T-helper 9 cell (primary cell): ENCODE measurements at places on chromosomes 5 and 9.

DNA sequence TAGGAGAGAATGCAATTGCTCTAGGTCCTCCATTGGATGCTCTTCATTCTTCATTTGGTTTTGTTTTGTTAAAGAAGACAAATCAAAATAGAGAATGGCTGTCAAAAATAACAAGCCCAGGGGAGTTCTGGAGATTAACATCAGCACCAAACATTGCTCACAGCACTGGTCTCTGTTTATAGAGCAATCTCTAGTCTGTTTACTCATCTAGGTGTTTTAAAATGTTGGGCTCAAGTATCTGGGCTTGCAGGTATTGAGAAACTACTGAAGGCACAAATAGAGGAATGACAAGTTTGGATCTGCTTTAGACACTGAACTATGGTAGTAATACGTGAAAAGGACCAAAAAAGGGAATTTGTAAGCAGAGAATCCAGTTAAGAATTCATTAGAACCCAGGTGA is 77.0 kb upstream of the TMC1 start:
- DNase-seq, result no peak

GRCh38 chr5:2752059-2752820 is 763 bp upstream of the IRX2 start:
- DNase-seq, result no peak

- no peak for DNase-seq
Measured at GRCh38 chr5:30413540-30413939, 779.9 kb upstream of the CDH6 start.

GRCh38 chr5:135076051-135076491 is 42.0 kb upstream of the PITX1 start:
- DNase-seq, result no peak

GRCh38 chr5:176703857-176704256 is 56.6 kb downstream of the TSPAN17 start:
- DNase-seq, result no peak
